Effector memory CD8-positive, alpha-beta T cell (primary cell): ENCODE measurements at places on chromosomes 4 and X.

DNA sequence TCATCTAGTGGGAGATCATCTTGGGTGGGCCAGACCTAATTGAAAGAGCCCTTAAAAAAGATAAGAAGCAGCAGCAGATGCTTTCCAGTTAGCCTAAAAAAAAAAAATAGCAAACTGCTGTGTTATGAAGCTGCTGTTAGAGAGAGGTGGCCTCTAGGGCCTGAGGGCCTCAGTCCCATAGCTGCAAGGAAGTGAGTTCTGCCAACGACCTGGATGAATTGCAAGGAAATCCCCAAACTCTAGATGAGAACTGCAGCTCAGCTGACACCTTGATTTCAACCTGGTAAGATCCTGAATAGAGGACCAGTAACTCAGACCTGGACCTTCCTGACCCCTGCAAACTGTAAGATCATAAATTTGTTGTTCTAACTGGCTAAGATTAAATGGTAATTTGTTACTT lies 275.2 kb downstream of the TENM3 start:
- DNase-seq: no peak
- H3K36me3 ChIP-seq: no peaks in the 10 kb centered on the region

DNA sequence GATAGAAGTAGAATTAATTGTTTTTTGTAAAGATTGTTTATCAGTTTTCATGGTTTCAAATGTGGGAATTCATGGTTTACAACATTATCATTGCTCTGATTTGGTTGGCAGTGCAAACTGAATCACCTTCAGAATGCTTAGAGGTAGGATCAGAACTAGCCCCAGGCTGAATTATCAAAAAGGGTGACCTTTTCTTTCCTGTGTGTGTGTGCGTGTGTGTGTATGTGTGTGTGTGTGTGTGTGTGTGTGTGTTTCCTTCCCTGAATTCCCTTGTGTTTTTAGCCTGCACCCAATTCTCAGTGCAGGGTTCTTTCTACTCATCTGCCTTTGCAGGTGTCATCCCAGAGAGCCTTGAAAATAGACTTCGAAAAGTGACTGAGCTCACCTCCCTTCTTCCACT lies 125.0 kb downstream of the BMPR1B start:
- H3K36me3 ChIP-seq: no peaks in the 10 kb centered on the region
- no peak overlapping the region for H3K4me3 ChIP-seq
- DNase-seq: no peak

DNA sequence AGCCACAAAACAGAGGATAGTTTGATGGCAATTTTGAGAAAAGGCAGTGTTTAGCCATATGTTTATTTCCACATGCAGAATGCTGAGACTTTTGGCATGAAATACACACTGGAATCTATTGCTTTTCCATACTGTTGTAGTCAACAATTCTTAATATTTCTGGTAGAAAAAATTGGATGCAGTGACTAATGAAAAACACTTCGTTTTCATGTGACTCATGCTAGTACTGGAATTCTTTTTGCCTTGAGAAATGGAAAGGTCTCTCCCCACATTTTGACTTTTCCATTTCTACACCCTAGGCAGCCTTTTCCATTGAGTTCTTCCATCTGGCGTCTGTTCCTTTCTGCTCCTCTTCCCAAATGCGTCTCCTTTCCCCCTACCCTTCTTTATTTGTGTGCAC lies 425.2 kb upstream of the FTHL17 start:
- H3K27ac ChIP-seq: no peak overlapping the region
- H3K4me3 ChIP-seq: no peak overlapping the region
- DNase-seq: no peak
- no peaks in the 10 kb centered on the region for H3K36me3 ChIP-seq

DNA sequence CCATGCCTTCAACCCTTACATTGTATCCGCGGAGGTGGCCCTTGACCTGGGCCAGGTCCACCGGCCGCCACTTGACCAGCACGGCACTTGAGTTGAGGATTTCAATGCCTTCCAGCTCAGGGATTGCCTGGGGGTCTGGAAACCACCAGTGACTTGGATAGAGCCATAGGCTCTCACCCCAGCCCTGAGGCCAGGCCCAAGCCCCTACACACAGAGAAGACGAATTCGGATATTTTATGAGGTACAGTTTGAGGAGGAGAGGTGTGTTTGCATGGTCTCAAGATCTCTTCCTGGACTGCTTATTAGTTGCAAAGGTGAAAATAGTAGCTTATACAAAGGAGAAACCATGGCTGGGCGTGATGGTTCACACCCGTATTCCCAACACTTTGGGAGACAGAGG lies 20.3 kb downstream of the L1CAM start:
- no peak for DNase-seq
- no peak overlapping the region for H3K4me3 ChIP-seq
- H3K27me3 ChIP-seq: no peaks in the 10 kb centered on the region
- H3K36me3 ChIP-seq: no peaks in the 10 kb centered on the region

- no peak overlapping the region for H3K4me3 ChIP-seq
- H3K27ac ChIP-seq: no peak overlapping the region
- no peaks in the 10 kb centered on the region for H3K27me3 ChIP-seq
- no peak for DNase-seq
Measured at GRCh38 chr4:36081185-36081584, 163.1 kb downstream of the ARAP2 start.

DNA sequence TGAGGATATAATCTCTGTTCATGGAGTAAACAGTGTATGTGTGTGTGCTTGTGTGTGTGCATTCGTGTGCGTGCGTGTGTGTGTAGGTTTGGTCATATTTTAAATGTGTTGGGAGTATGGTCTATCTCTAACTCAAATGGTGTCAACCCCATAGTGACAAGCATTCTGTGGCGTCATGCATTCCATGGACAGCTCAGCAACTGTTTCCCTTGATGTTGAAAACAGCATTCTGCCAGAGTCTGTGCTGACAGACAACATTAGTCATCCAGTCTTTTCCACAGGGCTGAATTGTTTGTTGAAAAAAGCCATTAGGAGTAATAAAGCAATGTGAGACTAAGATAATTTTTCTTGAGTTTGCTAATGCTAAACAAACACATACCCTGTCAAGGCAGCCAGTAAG lies 706.6 kb downstream of the PCDH19 start:
- no peak overlapping the region for H3K4me3 ChIP-seq
- no peaks in the 10 kb centered on the region for H3K4me1 ChIP-seq
- no peak for DNase-seq
- no peaks in the 10 kb centered on the region for H3K27me3 ChIP-seq

DNA sequence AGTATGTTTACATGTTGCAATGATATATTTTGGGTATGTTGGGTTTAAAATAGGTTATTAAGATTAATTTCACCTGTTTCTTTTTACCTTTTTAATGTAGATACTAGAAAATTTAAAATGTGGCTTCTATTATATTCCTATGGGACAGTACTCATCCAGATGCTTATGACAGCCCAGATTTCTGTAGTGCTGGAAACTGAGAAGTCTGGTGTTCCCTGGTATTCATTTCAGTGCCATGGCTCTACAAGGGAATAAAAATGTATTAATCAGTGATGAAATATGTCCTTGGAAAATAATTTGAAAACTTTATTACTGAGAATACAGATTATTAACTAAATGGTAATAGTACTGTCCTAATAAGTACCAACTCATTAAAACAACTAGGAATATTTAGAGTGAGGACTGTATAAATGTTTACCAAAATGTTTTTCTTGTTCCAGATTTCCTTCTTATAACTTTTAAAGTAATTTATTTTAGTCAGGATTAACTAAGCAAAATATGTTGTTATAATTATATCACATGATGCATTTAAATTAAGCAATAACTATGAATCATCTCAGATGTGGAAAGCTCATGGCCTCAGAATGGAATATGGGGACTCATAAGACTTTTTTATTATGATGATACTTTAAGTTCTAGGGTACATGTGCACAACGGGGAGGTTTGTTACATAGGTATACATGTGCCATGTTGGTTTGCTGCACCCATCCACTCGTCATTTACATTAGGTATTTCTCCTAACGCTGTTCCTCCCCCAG lies 25.3 kb downstream of the ARHGAP24 start:
- no peaks in the 10 kb centered on the region for H3K36me3 ChIP-seq
- H3K27ac ChIP-seq: no peak overlapping the region
- H3K4me3 ChIP-seq: no peak overlapping the region
- DNase-seq: no peak
- no peaks in the 10 kb centered on the region for H3K27me3 ChIP-seq
